ENCODE measurements at places on chromosomes 3 and 15.
A peak's percentile ranks its signal among the peaks of the same experiment; 100 is the strongest.

GRCh38 chr15:41943543-41944312 lies 28.6 kb downstream of the EHD4 start:
- no peak for DNase-seq
- H3K27me3 ChIP-seq = no peaks in the 10 kb centered on the region
- H3K4me1 ChIP-seq = peaks cover 30% of the 10 kb centered on the region
- H3K4me3 ChIP-seq = no peak overlapping the region
- H3K27ac ChIP-seq = peak overlapping the region; percentile 12

DNA sequence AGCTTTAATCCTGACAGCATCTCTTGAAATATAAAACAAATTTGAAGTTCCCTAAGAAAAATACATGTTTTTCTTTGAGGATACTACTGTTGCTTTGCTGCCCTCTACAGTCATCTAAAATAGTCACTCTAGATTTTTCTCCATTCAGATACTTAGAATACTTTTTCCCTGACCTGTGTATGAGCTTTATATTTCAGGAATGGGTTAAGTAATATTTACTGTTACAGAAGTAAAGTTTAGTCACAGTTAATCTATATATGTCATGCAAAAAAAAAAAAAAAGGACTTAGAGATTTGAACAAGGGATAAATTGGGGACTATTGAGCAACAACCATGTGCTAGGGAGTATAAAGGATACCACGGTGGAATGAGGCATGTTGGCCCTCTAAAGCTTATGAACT lies 8.8 kb downstream of the NECTIN3 start:
- no peak for DNase-seq
- H3K4me1 ChIP-seq = no peaks in the 10 kb centered on the region
- H3K4me3 ChIP-seq = no peak overlapping the region
- no peaks in the 10 kb centered on the region for H3K36me3 ChIP-seq
- peaks cover 1% of the 10 kb centered on the region for H3K27me3 ChIP-seq

GRCh38 chr15:85925649-85926237 lies 131.0 kb upstream of the KLHL25 start:
- no peak overlapping the region for H3K27ac ChIP-seq
- no peak for DNase-seq
- H3K4me1 ChIP-seq = no peaks in the 10 kb centered on the region
- H3K36me3 ChIP-seq = no peaks in the 10 kb centered on the region
- H3K27me3 ChIP-seq = no peaks in the 10 kb centered on the region
- no peak overlapping the region for H3K4me3 ChIP-seq

- H3K4me1 ChIP-seq = no peaks in the 10 kb centered on the region
- no peaks in the 10 kb centered on the region for H3K36me3 ChIP-seq
- DNase-seq = no peak
- H3K4me3 ChIP-seq = no peak overlapping the region
- H3K27ac ChIP-seq = no peak overlapping the region
- H3K27me3 ChIP-seq = peaks cover 11% of the 10 kb centered on the region
These were observed 89.7 kb downstream of the TP63 start for GRCh38 chr3:189720736-189721417.

DNA sequence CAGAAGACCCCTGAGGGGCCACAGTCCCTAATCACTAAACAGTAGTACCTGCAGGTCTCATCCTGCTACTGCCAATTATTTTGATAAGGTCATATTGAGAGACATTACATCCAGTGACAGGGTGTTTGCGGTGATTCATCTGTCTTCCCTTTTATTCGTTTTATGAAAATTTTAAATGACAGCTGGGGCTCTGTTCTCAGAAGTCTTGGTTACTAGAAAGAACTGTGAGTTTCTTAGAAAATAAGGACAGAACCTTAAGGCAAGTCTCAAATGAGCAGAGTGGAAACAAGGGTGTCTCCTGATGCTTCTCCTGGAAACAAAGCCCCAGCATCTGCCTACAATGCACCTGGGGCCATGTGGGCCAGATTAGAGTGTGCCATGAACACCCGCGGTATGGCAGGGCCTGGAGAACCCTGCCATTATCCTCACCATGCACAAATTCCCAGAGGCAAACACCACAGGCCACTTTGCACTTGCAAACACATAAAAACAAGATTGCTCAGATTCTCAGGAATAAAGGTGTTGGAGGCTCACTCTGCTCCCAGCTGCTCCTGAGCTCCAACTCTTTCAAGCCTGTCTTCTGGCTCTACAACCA lies 66.3 kb upstream of the IQSEC1 start:
- H3K36me3 ChIP-seq = no peaks in the 10 kb centered on the region
- H3K27me3 ChIP-seq = no peaks in the 10 kb centered on the region
- no peaks in the 10 kb centered on the region for H3K4me1 ChIP-seq
- H3K4me3 ChIP-seq = no peak overlapping the region
- no peak overlapping the region for H3K27ac ChIP-seq
- no peak for DNase-seq

DNA sequence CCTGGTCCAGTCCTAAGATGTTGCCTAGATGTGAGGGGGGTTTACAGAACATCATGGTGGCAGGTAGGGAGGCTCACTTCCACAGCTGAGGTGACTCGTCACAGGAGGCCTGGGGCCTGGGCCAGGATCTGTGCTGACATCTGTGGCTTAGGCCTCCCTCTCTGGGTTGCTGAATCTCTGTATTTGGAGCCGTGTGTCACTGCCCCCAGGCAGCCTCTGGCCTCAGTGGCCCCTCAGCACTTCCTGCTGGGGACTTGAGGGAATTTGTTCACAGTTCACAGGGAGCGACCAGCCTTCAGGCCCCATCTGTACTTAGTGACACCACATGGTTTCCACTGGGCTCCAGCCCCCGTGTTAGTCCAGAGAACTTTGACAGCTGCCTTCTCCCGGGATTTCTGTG lies 41.7 kb upstream of the ADAMTSL3 start:
- no peak overlapping the region for H3K4me3 ChIP-seq
- H3K36me3 ChIP-seq = no peaks in the 10 kb centered on the region

DNA sequence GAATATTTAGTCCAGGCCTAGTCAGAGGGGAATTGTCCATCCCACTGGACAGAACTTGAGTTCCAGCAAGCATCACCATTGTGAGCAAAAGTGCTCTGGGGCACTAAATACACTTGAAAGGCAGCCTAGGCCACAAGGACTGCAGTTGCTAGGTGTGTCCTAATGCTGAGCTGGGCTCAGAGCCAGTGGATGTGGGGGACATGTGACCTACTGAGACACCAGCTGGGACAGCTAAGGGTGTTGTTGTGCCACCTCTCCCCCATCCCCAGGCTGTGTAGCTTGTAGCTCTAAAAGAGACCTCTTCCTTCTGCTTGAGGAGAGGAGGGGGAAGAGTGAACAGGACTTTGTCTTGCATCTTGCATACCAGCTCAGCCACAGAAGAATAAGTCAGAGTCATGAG lies 120.9 kb downstream of the DTWD1 start:
- DNase-seq = no peak
- H3K36me3 ChIP-seq = no peaks in the 10 kb centered on the region
- no peak overlapping the region for H3K4me3 ChIP-seq

GRCh38 chr3:104396974-104397669 lies 969.6 kb upstream of the ALCAM start:
- H3K27me3 ChIP-seq = no peaks in the 10 kb centered on the region
- DNase-seq = no peak
- no peak overlapping the region for H3K4me3 ChIP-seq
- H3K4me1 ChIP-seq = no peaks in the 10 kb centered on the region
- no peaks in the 10 kb centered on the region for H3K36me3 ChIP-seq

- no peaks in the 10 kb centered on the region for H3K36me3 ChIP-seq
- no peak overlapping the region for H3K4me3 ChIP-seq
- no peaks in the 10 kb centered on the region for H3K27me3 ChIP-seq
These were observed 335.6 kb downstream of the NLGN1 start for GRCh38 chr3:173733029-173733652.

GRCh38 chr3:88434001-88434400 lies 284.2 kb downstream of the C3orf38 start:
- H3K27ac ChIP-seq = no peak overlapping the region
- no peaks in the 10 kb centered on the region for H3K27me3 ChIP-seq

GRCh38 chr3:26438981-26439884 lies 183.3 kb upstream of the LRRC3B start:
- no peak overlapping the region for H3K27ac ChIP-seq
- H3K27me3 ChIP-seq = no peaks in the 10 kb centered on the region
- no peaks in the 10 kb centered on the region for H3K36me3 ChIP-seq
- no peak overlapping the region for H3K4me3 ChIP-seq
- no peaks in the 10 kb centered on the region for H3K4me1 ChIP-seq

DNA sequence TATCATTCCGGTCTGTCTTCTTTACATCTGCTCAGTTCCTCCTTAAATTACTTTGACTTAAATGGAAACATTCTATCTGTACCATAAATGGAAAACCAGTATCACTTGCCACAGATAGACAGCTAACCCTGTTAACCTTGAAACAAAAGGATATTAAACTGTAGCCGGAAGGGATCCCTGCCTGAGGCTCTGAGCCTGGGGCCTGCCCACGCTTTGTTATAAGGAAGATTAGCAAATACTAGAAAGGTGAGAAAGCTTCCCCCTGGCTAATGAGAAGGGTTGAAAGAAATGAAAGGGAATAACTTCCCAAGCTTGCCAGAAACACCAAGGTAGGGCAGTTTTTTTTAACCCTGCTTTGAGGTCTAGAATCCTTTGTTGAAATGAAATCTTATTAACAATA lies 927.6 kb downstream of the FHIT start:
- no peaks in the 10 kb centered on the region for H3K27me3 ChIP-seq
- H3K36me3 ChIP-seq = no peaks in the 10 kb centered on the region
- H3K4me1 ChIP-seq = no peaks in the 10 kb centered on the region
- no peak for DNase-seq
- H3K27ac ChIP-seq = no peak overlapping the region

GRCh38 chr3:159989973-159990846 lies 1.6 kb downstream of the IL12A start:
- H3K27ac ChIP-seq = no peak overlapping the region
- no peak overlapping the region for H3K4me3 ChIP-seq
- no peaks in the 10 kb centered on the region for H3K36me3 ChIP-seq

DNA sequence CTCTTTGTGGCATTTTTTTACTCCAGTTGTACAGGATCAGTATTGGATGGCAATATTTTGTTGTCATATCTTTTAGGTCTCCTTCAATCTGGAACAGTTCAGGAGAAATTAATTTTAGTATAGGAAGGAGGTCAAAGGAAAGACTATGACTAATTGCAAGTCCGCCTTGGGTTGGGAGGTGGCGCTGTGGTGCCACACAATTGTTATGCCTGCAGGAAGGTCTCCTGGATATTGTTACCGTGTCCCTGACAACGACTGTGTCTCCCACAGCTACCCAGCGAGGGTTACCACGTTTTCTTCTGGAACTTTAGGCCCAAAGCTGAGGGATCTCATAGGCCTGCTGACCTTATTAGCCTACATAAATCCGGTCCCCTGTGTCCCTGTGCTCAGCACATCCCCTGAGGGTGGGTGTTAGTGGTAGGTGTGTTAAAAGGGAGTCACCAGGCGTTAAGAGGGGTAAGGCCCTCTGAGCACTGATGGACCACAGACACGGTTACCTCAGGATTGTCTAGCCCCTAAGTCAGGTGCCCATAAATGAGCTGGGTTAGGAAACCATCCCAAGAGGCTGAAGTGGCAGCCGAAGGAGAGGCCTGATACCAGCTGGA lies 31.5 kb downstream of the KCNAB1 start:
- DNase-seq = peak; percentile 57
- H3K36me3 ChIP-seq = no peaks in the 10 kb centered on the region
- H3K27ac ChIP-seq = no peak overlapping the region
- peaks cover 7% of the 10 kb centered on the region for H3K4me1 ChIP-seq
- peaks cover 8% of the 10 kb centered on the region for H3K27me3 ChIP-seq

DNA sequence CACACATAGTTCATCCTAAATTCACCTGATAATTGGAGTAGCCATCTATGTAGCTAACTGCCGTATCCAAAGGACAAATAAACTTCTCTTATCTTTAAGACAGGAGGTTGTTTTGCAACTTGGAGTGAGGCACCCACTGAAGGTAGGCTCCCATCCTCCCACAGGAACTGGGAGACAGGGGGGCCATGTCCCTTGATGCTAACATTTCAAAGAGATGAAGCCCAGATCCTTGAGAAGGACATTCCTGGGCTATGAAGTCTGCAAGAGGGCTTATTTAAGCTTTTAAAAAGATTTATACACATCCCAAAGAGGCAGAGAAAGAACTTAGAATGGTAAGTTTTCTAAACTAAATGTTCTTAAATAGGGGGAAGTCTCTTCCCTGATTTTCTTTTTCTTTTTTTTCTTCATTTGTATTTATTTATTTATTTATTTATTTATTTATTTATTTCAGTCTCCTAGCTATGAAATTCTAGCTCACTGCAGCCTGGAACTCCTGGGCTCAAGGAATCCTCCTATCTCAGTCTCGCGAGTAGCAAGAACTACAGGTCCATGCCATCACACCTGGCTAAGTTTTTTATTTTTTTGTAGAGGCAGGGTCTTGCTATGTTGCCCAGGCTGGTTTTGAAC lies 12.8 kb upstream of the MOBP start:
- no peaks in the 10 kb centered on the region for H3K4me1 ChIP-seq
- no peak overlapping the region for H3K4me3 ChIP-seq
- H3K27me3 ChIP-seq = peaks cover 21% of the 10 kb centered on the region
- DNase-seq = no peak
- H3K27ac ChIP-seq = no peak overlapping the region

GRCh38 chr3:169999433-169999832 lies 32.8 kb downstream of the SEC62 start:
- H3K27me3 ChIP-seq = no peaks in the 10 kb centered on the region
- peaks cover 12% of the 10 kb centered on the region for H3K36me3 ChIP-seq
- H3K4me1 ChIP-seq = peaks cover 41% of the 10 kb centered on the region

DNA sequence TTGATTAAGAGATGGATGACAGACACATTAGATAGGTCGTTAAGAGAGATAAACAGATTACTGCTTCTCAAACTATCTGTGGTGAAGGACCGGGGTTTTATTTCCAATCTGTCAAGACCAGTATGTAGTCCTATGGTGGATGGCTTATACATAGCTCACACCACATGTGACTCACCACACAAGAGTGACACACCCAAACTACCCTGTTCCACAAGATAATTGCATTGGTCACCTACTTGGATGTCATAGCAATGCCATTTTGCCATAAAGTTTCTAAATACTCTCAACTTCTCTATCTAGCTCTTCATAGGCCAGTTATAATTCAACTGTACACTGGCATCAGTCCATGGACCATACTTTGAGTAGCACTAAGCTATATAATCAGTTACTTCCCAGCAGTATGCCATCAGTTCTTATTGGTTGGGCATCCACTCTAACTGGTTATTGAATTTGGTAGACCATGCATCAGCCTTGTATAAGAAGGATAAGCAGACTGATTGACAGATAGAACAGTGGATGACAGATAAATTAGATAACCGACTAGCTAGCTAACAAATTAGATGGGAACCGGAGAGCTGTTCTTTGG lies 11.6 kb downstream of the WWTR1 start:
- no peaks in the 10 kb centered on the region for H3K36me3 ChIP-seq
- H3K4me3 ChIP-seq = no peak overlapping the region
- H3K27me3 ChIP-seq = peaks cover 35% of the 10 kb centered on the region
- no peak overlapping the region for H3K27ac ChIP-seq
- no peak for DNase-seq
- H3K4me1 ChIP-seq = no peaks in the 10 kb centered on the region

DNA sequence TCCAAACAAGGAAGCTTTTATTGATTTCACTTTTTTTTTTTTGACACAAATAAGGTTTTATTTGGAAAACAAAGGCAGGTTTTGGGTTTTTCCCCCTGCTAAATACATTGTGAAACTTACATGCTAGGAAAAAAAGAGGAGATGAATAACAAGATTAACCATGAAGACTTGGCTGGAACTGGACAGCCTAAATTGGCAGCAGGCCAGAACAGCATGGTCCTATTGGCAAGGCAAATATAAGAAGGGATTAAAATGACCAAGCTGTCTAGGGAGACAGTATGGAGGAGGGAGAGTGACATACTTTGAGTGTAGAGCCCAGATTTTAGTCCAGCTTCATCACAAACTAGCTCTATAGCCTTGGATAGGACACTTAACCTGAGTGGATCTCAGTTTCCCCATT lies 63.9 kb upstream of the BBX start:
- no peak overlapping the region for H3K4me3 ChIP-seq
- no peak overlapping the region for H3K27ac ChIP-seq
- DNase-seq = no peak
- H3K27me3 ChIP-seq = no peaks in the 10 kb centered on the region
- H3K36me3 ChIP-seq = no peaks in the 10 kb centered on the region
- peaks cover 5% of the 10 kb centered on the region for H3K4me1 ChIP-seq
